ENCODE measurements at places on chromosomes 7 and 10.

DNA sequence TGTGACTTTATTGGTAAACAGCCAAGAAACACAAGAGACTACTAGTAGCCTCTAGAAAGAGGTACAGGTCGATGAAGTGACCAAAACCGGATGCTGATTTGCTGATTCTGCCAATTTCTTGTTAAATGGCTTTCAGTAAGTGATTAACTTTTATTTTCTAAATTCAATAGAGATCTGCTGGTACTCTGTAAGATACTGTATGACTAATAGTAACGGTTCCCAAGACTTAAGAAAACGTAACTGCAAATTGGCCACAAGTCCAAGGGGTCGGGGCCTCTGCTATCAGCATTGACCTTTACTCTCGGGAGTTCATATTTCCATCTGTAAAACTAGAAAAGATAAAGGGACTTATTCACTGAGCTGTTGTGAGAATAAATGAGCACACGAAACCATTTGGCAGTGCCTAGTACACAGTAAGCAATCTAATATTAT lies 1.4 kb downstream of the FAM3C start:
- no peak for DNase-seq

DNA sequence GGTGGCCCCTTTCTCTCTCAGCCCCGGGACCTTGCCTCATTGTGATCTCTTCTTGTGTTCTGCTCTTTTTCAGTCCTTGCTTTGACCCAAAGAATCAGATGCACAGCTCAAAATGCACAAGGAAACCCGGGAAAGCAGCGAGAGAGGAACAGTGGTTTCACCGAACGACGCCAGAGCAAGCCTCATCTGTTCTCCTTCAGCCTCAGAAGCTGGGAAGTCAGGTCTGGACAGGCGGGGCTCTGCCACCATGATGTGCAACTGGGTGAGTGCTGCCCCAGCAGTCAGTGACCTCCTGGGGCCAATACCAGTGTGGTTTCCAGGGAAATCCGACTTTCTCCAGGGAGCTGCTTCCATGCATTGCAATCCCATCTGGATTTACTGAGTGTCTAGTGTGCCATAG lies 133.4 kb downstream of the PRKCQ start:
- DNase-seq = no peak

- no peak for DNase-seq
Measured at GRCh38 chr7:125355899-125356298, 426.3 kb upstream of the POT1 start.

DNA sequence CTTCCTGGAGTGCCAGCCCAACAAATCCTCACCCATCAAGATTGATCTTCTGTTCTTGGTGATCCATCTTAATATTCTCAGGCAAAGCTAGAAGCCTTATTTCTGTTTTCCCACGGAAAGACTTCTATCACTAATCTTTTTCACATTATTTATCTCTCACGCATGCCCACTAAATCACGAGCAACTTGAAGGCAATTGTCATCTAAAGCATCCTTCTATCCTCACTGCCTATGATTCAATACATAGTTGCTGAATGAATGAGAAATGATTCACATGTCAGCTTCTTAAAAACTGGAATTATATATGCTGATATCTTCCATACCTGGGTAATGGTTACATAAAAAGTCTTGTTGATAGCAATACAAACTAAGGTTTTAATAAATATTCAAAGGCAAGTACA lies 12.6 kb upstream of the COL1A2 start:
- DNase-seq = no peak

DNA sequence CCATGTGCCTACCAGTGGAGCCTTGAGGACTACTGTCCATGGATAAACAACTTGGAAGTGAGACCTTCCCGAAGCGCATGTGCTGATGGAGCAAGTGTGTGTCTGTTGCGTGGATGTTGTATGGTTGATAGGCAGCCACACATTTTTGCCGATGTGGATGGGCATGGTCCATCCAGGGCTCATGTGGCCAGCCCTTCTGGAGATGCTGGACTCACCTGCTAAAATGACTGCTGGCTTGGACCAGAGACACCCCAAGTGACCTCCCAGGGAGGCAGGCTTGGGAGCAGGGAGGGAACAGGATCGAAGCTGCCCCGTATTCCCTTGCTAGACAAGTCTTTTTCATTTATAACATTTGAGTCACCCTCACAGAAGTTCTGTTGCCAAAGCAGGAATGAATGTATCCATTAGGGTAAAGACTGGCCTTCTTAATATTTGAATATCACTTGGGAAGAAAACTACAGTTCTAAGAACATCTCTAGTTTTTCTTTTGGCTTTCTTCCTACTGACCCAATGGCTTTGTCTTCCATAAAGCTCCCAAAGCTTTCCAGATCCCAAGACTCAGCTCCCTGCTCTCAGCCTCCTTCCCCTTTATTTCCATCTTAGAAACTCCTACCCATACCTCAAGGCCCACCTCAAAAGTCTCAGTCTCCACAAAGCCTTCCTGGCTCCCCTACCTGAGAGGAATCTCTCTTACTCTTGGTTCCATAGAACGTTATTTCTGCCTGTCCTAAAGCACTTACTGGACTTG lies 3.0 kb downstream of the PTPRE start:
- no peak for DNase-seq

- DNase-seq = no peak
Measured at GRCh38 chr10:42753126-42753506, 29.5 kb upstream of the BMS1 start.

- no peak for DNase-seq
Measured at GRCh38 chr7:150631084-150631826, 930 bp downstream of the GIMAP6 start.

- DNase-seq = no peak
Measured at GRCh38 chr10:21518641-21519396, 6.7 kb downstream of the SKIDA1 start.

- DNase-seq = no peak
Measured at GRCh38 chr7:100353685-100354330, 4.1 kb upstream of the PILRB start.

DNA sequence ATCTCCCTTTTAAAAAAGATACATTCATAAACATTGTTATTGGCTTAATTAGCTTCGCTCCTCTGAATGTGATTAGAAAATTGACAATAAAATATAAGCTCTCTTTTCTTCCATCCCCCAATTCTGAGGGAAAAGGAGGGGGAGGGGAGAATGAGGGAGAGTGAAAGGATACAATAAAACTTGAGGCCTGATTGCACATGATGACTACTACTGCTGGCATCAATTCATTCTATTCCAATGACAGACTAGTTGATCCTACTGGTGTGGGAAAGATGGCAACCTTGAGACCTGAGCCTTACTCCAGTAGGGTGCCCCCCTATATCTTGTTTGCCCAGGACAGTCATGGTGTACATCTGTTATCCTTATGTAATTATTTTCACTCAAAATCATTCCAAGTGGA lies 4.5 kb upstream of the IQUB start:
- DNase-seq = no peak

GRCh38 chr10:124278356-124278755 lies 140.4 kb downstream of the OAT start:
- DNase-seq = no peak

GRCh38 chr10:80290474-80291220 lies 1.2 kb upstream of the MAT1A start:
- DNase-seq = no peak

- DNase-seq = no peak
Measured at GRCh38 chr10:99389729-99390480, 40.5 kb downstream of the GOT1 start.

DNA sequence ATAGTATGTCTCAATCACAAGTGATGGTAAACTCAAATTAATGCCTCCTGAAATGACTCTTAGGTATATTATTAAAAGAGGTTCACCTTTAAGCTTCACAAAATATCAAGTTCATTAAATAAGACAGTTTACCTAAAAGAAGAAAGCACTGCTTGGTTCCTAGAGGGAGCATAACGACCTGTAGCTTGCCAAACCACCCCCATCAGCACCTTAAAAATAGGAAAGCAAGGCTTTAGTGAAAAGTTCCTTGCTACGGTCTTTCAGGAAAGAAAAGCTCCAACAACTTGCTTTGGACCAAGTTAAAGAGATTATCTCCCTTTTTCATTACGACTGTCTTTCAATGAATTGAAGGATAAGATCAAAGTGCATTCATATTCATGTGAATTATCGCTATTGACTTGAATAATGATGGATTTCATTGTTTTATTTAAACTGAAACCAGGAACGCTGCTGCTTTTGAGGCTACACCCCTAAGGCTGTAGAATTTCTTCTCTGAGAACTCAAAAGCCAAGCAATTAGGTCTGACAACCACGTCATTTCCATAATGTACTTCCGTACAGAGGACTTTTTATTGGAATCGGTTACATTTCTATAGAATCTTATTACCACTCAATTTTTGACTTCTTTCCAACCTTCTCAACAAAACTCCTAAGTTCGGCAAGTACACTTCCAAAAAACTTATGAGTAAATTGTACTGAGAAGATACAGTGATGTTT lies 7.0 kb upstream of the SPAG6 start:
- DNase-seq = no peak

DNA sequence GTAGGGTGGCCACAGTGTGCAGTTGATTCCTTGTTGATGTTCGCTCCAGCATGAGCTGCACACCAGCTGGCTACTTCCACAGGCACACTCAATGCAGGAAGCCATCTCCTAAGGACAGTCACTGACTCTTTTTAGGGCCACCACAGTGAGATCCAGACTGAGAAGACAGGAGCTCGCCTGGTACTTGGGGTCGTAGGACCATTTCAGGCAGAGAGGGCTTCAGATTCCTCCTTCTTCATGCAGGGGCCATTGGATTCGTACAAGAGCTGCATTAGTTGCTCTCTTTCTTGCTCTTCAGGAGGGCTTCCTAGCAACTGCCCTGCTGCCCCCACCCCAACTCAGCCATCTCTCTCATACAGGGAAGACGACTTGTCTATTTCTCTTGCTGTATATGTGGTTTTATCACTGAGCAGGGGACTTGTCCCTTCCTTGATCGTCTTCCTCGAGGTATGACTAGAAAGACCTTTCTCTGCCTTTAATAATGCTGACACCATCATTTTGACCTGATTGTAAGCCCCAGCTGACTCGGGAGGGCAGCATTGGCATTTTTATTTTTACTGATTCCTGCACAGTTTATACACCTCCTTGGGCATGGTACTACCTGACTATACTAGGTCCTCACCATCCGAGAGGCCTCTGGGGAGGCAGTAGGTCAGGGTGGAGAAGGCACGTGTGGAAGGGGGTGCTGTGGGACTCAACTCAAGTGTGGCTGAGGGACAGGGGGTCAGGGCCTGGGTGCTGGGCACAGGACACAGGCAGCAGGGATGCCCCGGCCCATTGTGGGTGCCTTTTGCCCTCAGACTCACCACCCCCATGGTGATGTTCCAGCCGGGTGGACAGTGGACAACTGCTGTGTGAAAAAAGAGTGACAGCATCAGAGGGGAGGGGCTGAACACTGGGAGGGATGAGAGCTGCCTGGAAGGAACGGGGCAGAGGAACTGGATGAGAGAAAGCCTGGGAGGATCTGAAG lies 136.7 kb upstream of the ZNF746 start:
- DNase-seq = no peak

GRCh38 chr10:97498841-97499560 lies at the start of gene UBTD1:
Gene UBTD1 (plus strand): TSS chr10:97498924. CDS start chr10:97499204, 280 bp downstream.
- DNase-seq = no peak

DNA sequence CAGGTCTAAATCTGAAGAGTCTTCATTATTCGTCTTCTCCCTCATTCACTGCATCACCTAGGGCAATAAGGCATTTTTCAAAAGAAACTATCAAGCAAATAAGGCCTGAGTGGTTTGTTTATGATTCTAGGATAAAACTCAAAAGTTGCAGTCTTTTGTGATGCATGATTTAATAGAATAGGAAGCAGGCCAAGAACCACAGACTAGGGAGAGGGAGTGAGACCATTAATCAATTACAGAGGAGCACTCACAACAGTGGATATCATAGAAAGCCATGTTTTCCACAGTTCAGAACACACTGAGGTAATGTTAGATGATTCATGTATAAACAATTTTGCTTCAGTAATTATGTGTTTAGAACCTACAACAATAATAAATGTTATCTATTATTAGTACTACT lies 87.8 kb upstream of the LRRTM3 start:
- DNase-seq = no peak

- DNase-seq = no peak
Measured at GRCh38 chr7:155343150-155343549, 45.5 kb downstream of the INSIG1 start.

- no peak for DNase-seq
Measured at GRCh38 chr10:77622889-77623291, 14.7 kb downstream of the KCNMA1 start.

GRCh38 chr10:101609481-101609880 lies 21.4 kb downstream of the DPCD start:
- DNase-seq = no peak

GRCh38 chr10:104350127-104350635 lies 3.5 kb upstream of the CFAP58 start:
- no peak for DNase-seq

GRCh38 chr7:120028636-120029035 lies 244.3 kb upstream of the KCND2 start:
- no peak for DNase-seq

DNA sequence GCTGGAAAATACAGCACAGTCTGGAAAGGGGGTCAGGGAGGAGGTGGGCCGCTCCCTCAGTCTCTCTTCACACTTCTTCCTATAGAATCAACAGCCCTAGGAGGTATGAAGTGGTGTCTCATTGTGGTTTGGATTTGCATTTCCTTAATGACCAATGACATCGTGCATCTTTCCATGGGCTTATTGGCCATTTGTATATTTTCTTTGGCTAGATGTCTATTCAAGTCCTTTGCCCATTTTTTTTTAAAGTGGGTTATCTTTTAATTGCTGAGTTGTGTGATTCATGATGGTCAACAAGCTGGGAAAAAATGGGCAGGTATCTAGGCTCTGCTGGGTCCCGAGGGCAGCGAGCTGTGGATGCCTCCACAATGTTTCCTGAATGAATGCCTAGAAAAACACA lies 29.1 kb downstream of the TMEM130 start:
- no peak for DNase-seq

- no peak for DNase-seq
Measured at GRCh38 chr10:33559105-33559504, 224.6 kb upstream of the NRP1 start.

GRCh38 chr7:29350351-29350750 lies 155.8 kb downstream of the CHN2 start:
- no peak for DNase-seq

Data from GM12892 (cell line).